ENCODE measurements at places on chromosomes 5 and 9.

DNA sequence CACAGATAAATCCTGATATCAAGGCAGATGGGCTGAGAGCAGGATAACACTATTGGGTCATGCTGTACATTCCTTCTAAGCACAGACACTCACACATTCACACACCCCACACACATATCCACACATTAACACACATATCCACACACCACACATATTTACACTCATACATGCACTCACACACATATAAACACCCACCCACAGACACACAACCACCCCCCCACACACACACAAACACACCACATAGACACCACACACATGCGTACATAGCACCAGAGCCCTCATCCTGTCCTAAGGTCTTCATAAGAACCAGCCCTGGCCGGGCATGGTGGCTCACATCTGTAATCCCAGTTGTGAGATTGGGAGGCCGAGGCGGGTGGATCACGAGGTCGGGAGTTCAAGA, 322.3 kb upstream of the ADCY2 start:
- no peak for DNase-seq

GRCh38 chr5:96972599-96973334, 36.9 kb downstream of the LNPEP start:
- DNase-seq = no peak

- no peak for DNase-seq
Observed at GRCh38 chr5:107388141-107388861, 282.4 kb downstream of the EFNA5 start.

- DNase-seq = peak; percentile 17
Observed at GRCh38 chr5:80569961-80570786, at the start of gene ANKRD34B. ANKRD34B (minus strand) TSS chr5:80570280; CDS start chr5:80560019, 10,261 bp downstream.

DNA sequence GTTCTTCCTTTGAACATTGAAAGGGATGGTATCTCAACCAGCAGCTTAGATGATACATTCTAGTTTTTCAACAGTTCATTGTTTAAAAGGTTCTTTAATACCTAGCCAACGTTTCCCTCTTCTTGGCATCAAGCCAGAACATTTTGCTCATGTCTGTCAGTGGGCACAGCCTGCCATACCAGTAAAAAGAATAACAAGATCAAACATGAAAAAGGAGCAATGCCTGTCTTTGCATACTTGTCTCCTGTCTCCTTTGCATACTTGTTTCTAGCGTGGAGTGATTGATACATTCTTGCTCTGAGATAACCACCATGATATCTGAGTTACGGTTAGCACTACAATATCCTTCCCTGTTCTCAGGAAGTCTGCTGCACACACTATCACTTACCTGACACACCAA, 248.6 kb upstream of the DAPK1 start:
- no peak for DNase-seq

DNA sequence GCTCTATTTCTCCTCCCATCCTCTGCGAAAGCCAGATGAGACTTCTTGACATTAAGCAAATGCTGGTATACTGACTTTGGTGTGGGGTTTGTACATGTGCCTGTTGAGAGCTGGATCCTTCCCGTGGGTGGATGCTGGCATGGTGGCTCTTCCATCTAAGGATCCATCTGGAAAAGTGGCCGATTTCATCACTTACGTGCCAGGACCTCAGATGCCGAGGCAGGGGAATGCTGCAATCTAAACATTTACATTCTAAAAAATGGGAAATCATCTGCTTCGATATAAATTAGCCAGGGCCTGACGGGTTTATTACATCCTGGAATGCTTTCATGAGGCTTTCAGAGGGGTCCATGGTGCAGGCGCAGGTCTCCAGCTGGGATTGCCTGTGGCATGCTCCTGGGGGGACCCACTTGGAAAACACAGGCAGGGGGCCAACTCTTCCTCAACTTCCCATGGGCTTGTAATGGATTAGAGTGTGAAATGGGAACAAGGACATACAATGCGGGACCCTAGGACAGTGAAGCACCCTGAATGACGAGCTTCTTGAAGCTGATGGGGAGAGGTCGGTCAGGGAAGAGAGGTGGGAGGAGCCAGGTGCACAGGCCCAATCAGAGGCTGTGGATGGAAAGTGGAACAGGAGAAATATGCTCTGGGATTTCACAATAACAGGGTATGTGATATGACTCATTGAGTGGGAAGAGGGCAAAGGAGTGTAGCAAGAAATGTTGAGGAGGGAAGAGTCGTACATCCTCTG, 105.5 kb upstream of the PITX1 start:
- no peak for DNase-seq

GRCh38 chr9:37987467-37987981, 81.5 kb downstream of the SHB start:
- no peak for DNase-seq

DNA sequence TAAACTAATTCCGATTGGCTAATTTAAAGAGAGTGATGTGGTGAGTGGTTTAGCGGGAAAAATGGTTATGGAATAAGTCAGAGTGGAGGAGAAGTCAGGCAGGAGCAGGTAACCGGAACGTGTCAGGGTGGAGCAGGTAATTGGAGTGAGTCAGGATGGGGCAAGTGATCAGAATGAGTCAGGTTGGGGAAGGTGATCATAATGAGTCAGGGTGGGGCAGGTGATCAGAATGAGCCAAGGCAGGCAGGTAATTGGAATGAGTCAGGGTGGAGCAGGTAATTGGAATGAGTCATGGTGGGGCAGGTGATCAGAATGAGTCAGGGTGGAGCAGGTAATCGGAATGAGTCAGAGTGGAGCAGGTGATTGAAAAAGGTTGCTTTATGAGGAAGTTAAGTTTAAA, 101.4 kb downstream of the TMEM167A start:
- no peak for DNase-seq

DNA sequence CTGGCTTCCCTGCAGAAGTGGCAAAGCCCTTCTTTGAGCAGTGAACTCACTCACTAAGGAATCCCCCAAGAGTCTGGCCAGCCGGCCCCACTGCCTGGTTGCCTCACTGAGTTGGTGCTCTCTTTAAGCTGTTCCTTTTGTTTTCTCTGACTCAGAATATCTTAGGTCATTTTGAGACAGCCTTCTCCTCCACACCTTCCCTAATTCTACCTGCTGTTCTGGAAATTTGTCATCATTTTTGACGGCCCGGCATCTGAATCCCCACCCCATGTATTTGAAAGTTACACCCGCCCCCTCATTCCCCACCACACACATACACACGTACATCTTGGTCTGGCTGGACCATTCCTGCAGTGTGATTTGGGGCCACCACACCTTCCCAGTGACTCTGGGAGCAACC, 41.8 kb downstream of the FGF1 start:
- DNase-seq = no peak

DNA sequence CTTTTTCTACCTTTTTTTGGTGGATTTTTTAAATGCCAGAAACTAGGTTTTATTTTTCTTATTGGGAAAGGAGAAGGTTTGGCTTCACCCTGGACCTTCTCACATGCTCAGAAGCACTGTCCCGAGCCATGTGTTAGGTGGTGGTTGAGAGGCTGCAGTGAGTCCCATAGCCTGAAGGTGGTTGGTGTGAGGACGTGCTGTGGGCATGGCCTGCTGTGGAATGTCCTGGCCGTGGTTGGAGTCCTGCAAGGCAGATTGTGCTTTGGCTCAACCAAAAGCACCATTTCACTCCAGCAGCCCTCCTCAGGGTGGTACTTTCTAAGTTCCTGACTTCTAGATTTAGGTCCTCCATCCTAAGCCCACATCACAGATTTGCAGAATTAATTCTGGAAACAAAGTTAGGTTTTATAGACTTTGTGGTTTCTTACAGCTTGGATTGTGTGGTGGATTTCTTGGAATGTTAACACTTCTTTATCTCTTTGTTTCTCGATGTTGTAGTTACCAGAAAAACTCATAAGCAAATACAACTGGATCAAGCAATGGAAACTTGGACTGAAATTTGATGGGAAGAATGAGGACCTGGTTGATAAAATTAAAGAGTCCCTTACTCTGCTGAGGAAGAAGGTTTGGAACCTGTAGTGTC, 22.6 kb downstream of the OTULIN start:
- no peak for DNase-seq

- no peak for DNase-seq
Observed at GRCh38 chr5:157519579-157520253, 55.9 kb downstream of the ADAM19 start.

DNA sequence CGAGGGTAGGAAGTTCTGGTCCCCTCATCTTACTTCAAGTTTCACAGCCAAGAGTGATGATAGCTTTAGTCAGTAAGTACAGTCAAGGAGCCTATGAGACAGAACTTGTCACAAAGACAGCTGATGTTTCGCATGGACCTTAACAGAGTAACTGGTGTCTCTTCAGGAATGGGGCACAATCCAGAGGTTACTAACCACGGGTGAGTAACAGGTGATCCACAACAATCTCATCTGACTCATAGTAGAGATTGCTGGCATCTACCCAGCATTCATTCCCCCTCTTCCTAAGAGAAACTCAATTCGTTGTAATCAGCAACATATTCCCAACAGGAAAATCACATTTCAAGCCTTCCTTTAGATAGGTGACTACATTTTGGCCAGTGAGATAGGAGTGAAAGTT, 126.7 kb downstream of the SNX18 start:
- no peak for DNase-seq

DNA sequence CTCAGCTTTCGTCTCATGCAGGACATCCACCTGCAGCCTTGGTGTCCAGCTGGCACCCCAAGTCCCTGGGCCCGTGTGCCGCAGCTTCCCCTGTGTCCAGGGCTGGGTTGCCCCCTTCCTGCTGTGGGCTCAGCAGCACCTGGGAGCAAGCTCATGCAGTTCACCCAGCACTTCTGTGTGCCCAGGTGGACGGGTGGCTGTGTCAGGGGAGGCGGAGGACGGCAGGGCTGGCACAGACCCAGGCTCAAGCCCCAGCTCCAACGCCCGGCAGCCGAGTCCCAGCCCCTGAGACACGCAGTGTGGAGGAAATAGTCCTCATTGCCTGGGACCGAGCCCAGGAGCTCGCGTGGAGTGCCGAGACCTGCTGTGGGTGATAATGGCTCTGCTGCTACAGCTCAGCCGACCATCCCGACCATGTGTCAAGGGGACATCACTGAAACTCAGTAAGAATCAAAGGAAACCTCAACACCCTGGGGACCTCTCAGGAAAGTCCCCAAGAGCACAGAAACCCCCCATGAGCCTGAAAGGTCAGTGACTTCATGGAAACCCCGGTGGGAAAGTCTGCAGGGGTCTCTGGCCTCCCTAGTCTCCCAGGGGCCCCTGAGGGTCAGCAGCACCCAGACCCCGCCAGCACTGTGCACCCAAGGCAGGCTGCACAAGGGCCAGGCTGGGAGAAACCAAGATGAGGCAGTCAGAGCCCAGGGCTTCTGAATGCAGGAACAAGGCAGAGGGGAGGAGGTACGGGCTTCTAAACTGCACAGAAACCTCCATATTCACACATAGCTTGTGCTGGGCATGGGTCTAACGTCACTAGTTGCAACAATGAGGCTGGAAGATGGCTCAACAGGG, 38.8 kb downstream of the LPCAT1 start:
- no peak for DNase-seq

GRCh38 chr5:81826128-81826527, 75.2 kb upstream of the SSBP2 start:
- DNase-seq = no peak

- peak; percentile 27 for DNase-seq
Observed at GRCh38 chr9:106860721-106861639, 2.0 kb upstream of the ZNF462 start.

DNA sequence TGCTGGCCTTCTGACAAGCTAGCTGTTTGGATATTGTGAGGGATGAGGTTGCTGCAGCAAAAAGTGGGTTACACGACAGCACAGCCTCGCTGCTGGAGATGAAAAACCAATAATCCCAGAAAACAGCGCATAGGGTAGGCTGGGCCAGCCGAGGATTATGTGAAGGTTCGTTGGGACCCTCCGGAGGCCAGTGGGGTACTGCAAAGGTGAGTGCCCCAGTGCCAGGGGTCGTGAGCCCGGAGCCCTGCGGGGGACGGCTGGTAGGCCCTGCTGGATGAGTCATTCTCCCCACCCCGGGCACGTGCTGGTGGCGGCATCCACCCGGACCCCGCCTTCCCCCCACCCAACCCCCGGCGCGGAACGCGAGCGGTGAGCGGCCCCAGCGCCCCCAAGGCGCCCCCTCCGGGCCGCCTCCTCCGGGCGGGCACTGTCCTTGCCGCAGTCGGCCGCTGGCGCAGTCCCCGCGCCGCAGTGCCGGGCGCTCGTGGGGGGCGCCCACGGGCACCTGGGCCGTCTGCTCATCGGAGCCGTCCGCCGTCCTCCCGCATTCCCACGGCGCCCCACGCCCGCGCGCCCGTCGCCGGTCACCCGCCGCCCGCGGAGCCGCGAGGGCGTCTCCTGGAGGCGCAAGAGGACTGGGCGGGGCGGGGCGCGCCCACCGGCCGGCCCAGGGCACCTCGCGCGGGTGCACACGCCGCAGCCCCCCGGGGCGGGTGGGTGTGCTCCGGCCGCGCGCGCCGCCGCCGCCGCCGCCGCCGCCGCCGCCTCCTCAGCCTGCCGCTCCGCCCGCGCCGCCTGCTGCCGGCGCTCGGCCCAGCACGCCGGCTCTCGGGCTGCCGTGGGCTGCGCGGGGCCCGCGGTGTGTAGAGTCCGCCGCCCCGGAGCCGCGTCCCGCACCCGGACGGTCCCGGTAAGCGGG, at the start of gene PHF24:
Gene PHF24 (plus strand): TSS at position 794 of the 919 bp plus-strand sequence. CDS start 13,014 bp downstream, outside the sequence.
- no peak for DNase-seq

GRCh38 chr5:64384765-64385164, 121.0 kb upstream of the RGS7BP start:
- peak; percentile 10 for DNase-seq

DNA sequence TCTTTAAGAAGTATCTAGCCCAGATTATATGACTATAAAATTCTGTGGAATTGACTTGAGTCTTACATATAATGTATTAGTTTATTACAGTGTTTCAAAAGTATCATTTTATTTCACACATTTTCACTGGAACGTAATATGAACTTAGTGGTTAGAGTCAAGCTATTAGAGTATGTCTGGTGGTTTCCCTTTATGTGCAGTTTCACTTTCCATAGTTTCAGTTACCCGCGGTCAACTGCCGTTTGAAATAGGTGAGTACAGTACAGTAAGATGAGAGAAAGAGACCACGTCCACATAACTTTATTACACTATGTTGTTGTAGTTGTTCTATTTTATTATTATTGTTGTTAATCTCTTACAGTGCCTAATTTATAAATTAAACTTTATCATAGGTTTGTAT, 50.5 kb downstream of the COMMD10 start:
- DNase-seq = no peak

Data from neural crest cell (in vitro differentiated cells).